ENCODE measurements at places on chromosomes 13 and 19.

GRCh38 chr19:13983213-13983889 is 22.8 kb downstream of the RFX1 start:
- no peak for DNase-seq

- DNase-seq: no peak
These were observed 2.7 kb upstream of the KCNRG start for GRCh38 chr13:50012396-50013169.

GRCh38 chr19:2050349-2050990 is 574 bp downstream of the MKNK2 start:
- DNase-seq: no peak

DNA sequence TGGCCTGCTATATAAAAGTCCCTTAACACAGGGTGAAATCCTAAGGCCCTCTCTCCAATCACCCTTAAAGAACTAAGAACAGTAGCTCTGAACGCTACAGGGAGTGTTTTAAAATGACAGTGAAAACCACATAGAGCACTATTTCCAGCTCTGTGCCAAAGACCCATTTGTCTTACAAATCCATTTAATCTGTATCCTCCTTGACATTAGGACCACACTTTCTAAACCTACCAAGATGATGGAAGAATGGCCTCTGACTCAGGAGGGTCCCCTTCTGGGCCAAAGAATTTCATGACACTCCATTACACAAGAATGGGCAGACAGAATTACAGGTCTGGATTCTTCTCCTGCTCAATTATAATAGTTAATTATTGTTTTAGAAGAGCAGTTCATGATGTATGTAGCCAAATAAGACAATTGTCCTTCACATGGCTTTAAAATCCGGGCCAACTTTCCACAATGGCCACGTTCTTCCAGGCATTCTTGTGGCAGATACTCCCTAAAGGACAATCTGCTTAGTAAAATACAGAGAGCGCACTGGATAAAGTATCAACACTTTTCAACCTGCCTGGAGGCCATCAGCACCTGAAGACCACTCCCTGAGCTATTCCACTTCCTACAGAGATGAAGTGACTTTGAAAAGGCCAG is 61.0 kb downstream of the STK24 start:
- no peak for DNase-seq

GRCh38 chr13:73837147-73837546 is 297.1 kb downstream of the KLF12 start:
- no peak for DNase-seq

- no peak for DNase-seq
These were observed 2125.7 kb upstream of the PCDH20 start for GRCh38 chr13:63541336-63541735.

DNA sequence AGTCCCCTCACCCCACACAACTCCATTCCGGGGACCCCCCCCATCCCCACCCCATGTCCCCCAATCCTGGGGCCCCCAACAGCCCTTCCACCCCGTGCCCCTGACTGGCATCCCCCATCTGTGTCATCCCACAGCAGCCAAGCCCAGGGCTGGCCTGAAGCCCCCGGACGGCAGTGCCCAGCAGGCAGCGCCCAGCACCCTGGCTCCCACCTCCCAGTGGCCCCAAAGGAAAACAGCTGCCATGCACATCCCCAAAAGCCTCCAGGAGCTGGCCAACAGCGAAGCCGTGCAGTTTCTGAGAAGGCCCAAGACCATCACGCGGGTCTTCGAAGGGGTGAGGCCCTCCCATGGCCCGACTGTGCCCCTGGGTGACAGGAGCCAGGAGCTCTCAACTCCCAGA is 1.4 kb downstream of the SYNGR4 start:
- no peak for DNase-seq

Data from anterior cingulate cortex (tissue), 58 donors.